ENCODE measurements at places on chromosomes 12 and 14.
A peak's percentile ranks its signal among the peaks of the same experiment; 100 is the strongest.

DNA sequence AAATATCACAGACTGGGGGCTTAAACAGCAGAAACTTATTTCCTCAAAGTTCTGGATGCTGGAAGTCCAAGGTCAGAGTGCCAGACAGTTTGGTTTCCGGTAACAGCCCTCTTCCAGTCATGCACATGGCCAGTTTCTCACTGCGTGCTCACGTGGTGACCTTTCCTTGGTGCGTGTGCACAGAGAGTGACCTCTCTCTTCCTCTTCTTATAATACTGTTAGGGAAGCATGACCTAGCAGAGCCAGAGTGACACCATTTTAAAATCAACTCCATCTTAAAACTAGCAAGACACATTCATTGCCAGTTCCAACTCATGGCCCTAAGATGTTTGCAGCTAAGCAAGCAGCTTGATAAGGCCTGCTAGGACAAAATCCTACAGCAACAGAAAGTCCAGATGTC is 221.5 kb upstream of the DAAM1 start:
- DNase-seq, result peak; percentile 20

DNA sequence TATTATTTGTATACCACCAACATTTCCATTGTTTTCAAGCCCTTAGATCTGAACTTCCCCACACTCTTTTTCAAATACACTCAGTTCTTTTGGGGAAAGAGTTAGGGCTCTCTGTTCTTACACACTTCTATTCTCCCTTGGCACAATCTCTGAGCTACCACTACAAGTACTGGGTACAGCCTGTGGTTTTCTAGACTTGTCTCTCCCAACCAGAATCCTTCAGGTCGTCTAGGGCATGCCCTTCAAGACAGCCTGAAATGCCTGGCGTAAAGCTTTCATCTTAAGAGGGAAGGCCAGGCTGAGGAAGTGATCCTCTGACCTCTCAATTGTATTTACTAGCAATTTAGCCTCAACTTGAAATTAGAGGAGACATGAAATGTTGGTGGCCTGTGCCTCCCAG is 1442.0 kb downstream of the AACS start:
- no peak for DNase-seq

- DNase-seq, result no peak
Observed at GRCh38 chr12:30836656-30837445, 82.1 kb upstream of the CAPRIN2 start.

- no peak for DNase-seq
Observed at GRCh38 chr12:65098364-65098763, 22.7 kb downstream of the WIF1 start.

- no peak for DNase-seq
Observed at GRCh38 chr14:104726600-104727451, 2.8 kb downstream of the ADSS1 start.

- DNase-seq, result peak; percentile 50
Observed at GRCh38 chr12:69880571-69880970, 55.5 kb downstream of the MYRFL start.

GRCh38 chr14:74083784-74084276 is 423 bp downstream of the ALDH6A1 start:
- no peak for DNase-seq

DNA sequence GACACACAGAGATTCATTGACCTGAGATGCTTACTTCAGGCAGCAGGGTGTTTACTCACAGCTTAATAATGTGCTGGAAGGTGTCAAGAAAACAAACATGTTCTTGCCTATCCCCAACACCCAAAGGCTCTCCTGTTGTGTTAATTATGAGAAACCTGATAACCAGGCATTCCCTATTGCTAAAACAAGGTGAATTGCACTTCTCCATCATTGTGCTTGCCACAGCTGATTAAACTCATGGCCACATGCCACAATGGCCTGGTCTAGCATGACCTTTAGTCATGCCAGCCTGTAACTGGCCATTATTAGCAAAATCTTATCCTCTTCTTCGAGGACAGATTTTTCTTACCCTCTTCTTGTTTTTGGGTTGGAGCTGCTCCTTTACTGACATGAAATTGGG is 21.4 kb downstream of the SMOC1 start:
- no peak for DNase-seq

GRCh38 chr12:80222261-80222660 is 122.9 kb downstream of the OTOGL start:
- peak; percentile 14 for DNase-seq

DNA sequence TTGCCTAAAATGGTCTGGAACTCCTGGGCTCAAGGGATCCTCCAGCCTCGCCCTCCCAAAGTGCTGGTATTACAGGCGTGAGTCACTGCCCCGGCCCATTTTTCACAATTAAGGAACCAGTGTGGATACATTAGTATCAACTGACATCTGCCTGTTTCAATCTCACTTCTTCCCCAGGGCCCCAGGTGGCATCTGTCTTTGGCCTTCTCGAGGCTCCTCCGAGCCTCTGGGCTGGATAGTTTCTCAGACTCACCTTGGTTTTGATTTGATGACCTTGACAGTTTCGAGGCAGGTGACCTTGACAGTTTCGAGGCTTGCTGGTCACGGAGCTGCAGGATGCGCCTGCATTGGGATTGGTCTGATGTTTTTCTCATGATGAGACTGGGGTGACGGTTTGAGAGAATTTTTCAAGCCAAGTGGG is 41.0 kb upstream of the NCOR2 start:
- DNase-seq, result no peak

- DNase-seq, result no peak
Observed at GRCh38 chr12:105588106-105588505, 257.6 kb downstream of the C12orf75 start.

DNA sequence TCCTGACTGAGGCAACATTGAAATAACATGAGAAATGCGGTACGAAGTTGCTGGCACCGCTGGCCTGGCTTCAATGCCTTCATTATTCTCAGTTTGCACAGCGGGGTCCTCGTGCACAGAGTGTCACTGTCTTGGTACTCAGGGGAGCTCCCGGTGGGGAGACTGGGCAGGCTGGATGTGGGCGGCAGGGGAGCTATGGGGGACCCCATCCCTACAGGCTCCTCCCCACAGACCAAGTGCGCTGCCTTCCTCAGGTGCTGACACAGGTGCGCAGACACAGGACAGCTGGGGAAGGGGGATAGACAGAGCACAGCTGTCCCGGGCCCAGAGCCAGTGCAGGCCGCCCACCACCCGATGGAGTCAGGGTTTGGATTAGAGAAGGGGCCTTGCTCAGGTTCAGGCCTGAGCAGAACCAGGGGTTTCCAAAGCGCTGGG is 270.1 kb downstream of the ADGRD1 start:
- no peak for DNase-seq

GRCh38 chr12:3236345-3237187 is 159.4 kb downstream of the TSPAN9 start:
- DNase-seq, result peak; percentile 79

DNA sequence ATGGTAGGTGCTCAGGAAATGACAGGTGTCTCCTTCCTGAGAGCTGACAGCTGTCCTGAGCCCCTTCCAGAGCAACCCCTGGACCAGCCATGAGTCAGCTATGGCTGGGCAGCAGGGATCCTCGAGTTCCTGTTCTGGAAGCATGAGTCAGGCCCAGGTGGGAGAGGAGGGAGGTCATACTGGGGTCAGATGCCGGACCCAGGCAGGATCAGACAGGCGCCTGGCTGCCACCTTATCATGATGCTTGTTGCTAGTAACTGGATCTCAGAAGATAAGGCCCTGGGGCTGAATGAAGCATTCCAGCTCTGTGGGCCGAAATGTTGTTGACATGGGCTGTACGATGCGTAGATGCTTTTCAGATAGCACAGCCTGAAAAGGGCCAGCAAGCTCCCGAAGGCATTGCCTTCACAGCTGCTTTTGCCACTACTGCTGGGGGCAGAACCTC is 17.4 kb upstream of the KRT7 start:
- DNase-seq, result peak; percentile 60

DNA sequence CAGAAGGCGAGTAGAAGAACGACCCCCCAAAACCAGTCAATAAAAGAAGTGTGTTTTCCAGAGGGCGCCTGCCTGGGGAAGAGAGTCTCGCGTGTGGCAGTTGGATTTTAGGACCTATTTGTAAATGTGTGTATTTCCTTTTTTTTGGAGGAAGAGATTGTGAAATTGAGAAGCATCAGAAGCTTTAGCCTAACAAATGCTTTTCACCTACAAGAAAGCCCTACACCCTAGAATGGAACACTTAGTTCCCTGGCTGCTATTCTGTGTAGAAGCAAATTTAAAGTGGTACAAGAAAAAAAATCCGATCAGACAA is 1.3 kb downstream of the RCOR1 start:
- DNase-seq, result peak; percentile 31

GRCh38 chr14:59566725-59567124 is 9.9 kb downstream of the CCDC175 start:
- DNase-seq, result no peak

- peak; percentile 8 for DNase-seq
Observed at GRCh38 chr14:41404126-41404525, 202.6 kb upstream of the LRFN5 start.

GRCh38 chr12:30729547-30729946 is 25.2 kb downstream of the CAPRIN2 start:
- no peak for DNase-seq

- no peak for DNase-seq
Observed at GRCh38 chr12:94240171-94240570, 91.8 kb downstream of the PLXNC1 start.

GRCh38 chr12:45827974-45828373 is 98.5 kb downstream of the ARID2 start:
- DNase-seq, result no peak

DNA sequence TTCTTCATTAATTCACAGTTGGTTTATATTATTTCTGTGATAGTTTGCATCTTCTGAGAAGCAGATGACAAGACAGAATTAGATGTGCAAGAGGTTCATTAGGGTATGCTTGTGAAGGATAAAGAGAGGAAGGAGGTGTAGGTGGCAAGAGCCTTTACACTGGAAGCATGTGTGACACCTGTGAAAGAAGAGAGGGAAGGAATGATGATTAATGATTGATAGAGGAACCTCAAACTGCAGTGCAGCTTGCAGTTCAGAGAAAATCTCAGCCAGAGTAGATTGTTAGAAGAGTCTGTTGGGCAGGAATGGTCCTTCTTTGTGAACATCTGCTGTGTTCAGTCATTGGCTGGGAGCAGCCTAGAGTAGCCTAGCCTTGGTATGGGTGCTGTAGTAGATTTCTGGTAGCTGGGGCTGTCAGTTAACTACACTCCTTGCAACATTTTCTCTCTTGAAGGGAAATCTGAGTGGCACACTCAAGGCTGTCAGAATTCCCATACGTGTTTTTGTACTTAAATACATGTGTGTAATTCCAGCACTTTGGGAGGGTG is 9.0 kb downstream of the RCOR1 start:
- DNase-seq, result no peak

- no peak for DNase-seq
Observed at GRCh38 chr12:4943067-4943937, 33.6 kb downstream of the KCNA1 start.

DNA sequence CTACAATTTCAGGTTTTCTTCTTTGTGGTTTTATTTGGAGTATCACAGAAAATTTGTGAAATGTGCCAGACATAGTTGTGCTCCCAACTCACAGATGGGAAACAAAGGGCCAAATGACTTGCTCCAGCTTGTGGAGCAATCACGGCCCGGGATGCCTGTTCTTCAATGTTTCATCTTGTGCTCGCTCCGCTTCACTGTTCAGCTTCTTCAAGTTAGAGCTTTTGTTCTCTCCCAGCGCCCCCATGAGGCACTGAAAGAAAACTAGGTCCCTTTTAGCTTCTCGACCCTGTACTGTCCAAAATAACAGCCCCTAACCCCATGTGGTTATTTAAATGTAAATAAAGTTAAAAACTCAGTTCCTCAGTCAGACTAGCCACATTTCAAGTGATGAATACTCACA is 187.9 kb upstream of the STXBP6 start:
- DNase-seq, result peak; percentile 11
